Activated CD8-positive, alpha-beta memory T cell treated with anti-CD3 and anti-CD28 coated beads, Interleukin-2, amount 50 U/mL, for 48 hours (primary cell): ENCODE measurements at places on chromosomes 12 and 14.

DNA sequence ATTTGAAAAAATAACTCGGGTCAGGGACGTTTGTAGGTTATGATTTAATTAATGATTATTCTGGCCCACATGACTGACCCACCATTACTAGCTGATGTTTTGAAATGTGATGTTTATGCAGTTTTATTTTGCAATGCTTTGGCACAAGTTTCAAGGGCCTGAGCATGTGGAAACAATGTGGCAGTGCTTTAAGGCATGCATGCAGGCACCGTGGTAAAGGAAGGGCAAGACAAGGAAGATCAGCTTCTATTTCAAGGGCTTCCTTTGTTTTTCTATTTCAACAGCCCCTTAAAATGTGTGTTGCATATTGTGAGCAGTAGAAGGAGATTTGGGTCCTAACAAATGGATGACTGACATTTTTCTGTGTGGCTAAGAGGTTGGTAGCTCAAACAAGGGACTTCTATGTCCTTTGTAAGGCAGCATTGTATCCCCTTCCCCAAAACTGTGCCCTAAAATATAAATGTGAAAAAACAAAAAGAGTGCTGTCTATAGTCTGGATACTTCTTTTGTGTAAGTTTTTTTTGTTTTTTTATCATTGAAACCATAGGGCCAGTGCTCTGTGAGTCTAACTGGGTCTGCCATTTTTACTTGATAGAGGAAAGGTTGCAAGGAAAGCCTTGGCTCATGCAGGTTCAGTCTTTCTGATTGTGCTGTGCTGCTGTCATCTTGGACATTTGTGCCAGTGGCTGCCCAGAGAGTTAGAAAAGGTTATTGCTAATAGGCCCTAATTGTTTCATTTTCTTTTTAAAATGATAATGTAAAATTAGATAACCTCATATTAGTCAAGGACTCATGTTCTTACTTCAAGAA, 103.5 kb downstream of the FGD4 start:
- no peak for DNase-seq

DNA sequence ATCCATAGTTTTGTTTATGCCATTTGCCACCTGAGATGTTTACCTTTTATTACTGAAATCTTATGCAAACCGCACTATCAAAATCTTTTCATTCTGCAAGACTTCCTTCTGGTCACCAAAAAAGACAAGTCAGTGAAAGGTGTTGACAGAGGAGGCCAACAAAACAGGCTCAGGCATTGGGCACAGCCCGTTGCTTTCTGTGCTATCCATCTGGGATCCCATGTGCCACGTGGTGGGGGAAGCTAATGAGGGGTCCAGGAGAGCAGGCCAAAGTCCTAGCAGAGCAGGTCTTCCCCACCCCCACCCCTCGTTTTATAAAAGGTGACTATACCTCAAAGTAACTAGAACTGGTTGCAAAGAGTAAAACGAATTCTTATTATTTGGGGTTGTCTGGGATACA, 1.2 kb downstream of the ALDH1L2 start:
- DNase-seq: no peak

DNA sequence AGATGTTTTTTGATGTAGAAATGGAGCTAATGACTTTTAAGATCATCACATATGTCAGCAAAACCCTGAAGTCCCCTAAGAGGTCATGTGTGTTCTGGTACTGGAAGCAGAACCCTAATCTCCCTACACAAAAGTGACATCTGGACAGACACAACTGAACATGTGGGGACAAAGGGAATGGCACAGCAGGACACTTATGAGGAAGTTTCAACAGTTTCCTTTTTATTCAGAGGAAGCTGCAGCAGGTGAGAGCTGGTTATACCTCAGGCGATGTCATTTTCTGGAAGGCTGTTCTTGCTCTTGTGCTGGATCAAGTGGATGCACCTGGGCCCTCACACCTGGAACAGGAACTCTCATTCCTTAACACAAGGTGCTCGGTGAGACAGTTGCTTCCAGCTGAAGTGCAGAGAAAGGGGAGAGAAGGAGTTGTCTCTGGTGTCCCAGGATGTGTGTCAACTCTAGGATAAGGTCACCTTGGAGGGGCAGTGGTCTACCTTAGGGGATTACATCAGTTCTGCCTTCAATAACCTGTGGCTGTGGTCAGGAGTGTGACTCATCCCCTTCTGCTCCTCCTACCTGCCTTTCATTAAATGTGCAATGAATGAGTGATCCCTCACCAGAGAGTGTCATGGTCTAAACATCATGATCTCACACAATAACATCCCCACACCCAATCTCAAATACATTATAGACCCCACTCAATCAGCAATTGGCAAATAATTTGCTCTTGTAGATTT, 463.4 kb downstream of the TMEM121 start:
- DNase-seq: no peak

- DNase-seq: no peak
Observed at GRCh38 chr12:95836185-95836609, 22.6 kb upstream of the SNRPF start.

- no peak for DNase-seq
Observed at GRCh38 chr12:102601621-102602020, 121.3 kb upstream of the IGF1 start.

DNA sequence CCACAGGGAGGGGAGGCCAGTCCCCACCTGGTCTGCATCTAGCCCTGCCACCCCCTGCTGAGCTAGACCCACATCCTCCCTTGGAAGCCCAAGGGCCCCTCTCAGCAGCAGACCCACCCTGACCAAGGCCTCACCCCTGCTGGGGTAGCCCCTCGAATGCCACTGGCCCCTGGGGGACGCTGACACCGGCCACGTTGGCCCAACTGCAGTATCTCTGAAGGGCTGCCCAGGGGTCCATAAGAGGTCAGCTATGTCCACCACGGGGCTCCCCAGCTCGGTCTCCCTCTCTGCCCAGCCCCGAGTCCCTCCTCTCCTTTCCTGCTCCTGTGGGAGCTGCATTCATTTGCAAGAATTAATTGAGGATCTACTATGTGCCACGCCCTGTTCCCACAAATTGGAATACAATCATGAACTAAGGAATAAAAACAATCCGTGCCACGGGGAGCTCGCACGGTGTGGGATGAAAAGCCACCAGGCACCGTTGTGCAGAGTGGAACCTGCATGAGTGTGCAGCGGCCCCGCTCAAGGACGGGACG, 71.4 kb downstream of the GALNT9 start:
- DNase-seq: no peak

DNA sequence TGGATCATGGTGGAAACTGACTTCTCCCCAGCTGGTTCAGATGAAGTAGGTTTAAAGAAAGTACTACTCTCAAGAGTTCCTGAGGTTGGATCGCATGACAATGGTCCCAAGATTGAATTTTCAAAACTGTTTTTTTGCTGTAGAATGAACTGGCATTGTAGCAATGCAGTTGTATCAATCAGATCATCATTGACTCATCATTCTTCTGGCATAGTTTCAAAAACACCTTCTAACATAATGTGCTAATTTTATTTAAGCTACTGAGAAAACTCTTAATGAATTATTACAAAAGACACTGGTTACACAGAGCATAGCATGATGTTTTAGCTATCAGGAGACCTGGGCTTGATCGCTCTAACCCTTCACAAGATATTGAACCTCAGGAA, 384.5 kb upstream of the DCN start:
- DNase-seq: no peak

DNA sequence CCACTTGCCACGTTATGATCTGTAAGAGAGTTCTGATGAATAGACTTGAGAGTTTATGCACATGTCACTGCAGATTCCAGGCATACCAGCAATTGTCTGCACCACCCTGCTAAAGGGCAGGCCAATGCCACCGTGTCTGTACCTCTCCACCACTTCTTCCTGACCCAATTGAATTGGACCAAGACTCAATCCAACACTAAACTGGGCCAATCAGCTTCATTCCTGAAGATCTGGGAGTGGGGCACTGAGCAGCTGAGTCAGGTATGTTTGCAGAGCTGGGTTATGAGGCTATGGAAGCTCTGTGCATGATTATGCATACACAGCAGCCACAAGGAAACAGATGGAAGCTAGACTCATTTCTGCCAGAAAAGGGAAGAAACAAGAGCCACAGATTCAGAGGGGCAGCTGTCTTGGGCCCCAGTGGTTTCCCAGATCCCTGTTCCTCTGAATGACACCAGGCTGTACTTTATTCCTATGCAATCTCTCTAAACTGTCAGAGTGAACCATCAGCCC, 28.0 kb downstream of the DAO start:
- no peak for DNase-seq

GRCh38 chr14:33897878-33898535, 52.9 kb downstream of the EGLN3 start:
- DNase-seq: no peak

DNA sequence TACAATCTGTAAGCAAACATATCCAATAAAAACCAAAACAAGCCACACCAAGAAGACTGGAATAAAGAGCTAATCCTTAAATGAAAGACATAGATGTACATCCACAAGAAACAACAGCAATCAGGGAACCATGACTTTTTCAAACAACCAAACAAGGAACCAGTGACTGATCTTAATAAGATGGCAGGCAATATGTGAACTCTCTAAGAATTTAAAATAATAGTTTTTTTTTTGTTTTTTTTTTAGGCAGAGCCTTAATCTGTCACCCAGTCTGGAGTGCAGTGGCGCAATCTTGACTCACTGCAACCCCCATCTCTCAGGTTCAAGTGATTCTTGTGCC, 52.9 kb upstream of the CAPRIN2 start:
- DNase-seq: no peak

DNA sequence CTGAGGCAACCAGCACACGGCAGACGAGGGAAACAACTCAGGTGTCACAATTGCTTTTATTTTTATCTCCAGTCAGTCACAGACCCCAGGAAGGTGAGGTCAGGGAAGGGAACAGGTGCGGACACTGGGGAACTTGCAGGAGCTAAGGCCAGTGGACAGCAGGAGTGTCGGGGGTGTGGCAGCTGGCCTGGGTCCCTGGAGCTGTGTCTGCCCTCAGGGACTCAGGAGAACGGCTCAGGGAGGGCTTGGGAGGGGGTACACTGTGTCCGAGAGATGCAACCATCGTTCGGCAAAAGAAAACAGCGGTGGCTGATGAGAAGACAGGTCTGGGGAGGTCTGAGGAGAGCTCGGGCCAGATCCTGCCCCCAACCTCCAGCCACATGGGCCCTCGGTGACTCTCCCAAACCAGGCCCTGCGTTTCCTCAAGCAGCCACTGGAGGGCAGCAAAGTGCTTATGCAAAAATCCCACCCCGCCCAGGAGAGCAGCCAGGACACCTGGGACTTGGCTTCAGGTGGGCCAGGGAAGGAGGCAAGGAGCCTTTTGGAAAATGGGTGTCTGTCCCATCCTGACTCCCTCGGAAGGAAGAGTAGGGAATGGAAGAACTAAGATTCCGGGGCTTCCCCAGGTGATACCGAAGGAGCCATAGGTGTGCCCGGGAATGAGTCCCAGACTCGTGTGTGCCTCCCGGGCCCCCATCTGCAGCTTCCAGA, 24.1 kb upstream of the BCDIN3D start:
- peak; percentile 93 for DNase-seq

DNA sequence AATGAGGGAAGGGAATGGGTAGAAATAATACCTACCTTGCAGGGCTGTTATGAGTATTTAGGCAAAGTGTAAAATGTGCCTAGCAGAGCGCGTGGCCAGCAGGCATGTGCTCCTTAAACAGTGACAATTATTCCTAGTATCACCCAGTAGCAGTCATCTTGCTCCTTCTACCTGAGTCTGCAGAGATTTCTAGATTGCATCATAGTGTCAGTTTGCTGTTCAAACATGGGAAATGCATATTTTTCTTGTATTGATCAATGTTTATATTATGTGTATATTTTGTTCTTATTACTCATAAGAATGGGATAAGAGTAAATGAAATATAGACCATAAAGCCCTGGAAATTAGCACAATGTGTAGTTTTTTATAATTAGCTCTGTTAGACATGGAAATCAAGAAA, 37.3 kb upstream of the PLEKHG7 start:
- no peak for DNase-seq

DNA sequence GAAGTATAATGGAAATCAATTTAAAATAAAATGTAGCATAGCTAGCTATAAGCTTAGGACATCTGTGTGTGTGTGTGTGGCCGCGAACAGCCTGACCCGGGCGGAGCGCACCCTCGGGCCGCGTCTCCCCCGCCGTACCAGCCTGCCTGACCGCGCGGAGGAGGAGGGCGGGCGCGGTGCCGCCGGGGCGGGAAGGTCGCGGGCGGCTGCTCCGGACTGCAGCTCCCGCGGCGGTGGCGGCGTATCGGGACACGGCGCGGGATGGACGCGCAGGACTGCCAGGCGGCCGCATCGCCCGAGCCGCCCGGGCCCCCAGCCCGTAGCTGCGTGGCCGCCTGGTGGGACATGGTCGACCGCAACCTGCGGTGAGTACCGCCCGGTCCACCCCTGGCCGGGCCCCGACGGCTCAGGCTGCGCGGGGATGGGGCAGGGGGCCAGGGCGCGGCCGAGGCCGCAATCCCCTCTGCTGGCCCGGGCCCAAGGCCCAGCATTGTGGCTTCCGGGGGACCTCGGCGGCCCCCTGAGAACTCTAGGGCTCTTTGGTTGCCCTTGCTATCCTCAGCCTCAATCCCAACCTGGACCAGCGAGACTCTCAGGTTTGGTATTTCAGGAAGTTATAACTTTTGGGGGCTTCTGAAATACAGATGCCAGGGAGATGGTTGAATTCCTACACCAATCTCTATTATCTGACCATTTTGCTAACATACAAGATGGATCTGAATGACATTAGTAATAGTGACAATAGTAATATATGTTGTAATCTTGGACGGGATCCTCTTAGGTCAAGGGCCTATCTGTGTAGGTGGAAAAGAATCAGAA, at the start of gene ABHD12B:
TSS of gene ABHD12B (plus strand) at position 140 of the 819 bp plus-strand sequence. CDS start at position 262, 122 bp downstream.
- no peak for DNase-seq

DNA sequence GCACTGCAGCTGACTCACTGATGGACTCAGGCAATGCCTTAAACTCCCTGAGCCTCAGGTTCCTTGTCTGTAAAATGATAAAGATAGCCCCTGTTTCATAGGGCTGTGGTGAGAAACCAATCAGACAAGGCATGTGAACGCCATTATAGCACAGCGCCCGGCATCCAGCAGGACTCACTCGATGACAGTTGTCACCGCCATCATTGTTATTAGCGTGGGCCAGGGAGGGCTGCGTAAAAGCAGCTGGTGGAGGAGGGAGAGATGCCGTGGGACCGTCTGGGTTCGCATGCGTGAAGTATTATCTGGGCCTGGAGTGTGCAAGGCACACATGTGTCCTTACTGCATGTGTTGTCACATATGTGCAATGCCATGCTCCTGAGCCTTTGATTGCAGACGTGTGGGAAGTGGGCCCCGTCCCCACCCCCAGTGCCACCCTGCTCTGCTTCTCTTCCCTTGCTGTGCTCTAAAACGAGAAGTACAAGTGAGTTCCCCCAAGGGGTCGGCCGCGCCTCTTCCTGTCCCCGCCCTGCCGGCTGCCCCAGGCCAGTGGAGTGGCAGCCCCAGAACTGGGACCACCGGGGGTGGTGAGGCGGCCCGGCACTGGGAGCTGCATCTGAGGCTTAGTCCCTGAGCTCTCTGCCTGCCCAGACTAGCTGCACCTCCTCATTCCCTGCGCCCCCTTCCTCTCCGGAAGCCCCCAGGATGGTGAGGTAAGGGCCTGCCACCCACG, at the start of gene PTPN6:
TSS of gene PTPN6 (plus strand) at position 546 of the 730 bp plus-strand sequence. CDS start at position 703, 157 bp downstream.
- peak; percentile 81 for DNase-seq

DNA sequence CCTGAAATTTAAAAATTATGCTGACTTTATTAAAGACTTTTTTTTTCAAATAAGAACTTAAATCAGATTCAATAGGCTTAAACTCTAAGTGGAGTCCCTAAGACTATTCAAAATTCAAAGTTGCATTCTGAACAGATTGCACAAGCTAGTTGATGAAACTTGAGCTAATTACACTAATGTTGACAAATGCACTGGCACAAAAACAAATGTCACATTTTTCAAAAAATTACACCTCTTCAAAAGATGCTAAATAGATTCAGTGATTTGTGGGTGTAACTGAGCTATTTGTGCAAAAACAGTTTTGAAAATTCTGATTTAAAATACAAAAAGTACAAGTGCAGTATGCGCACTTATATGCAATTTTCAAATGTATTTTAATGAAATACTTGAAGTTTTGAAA, 205.4 kb downstream of the RERGL start:
- DNase-seq: no peak
